ENCODE measurements at places on chromosomes 2 and 18.
A peak's percentile ranks its signal among the peaks of the same experiment; 100 is the strongest.

- no peak for DNase-seq
Observed at GRCh38 chr2:42239811-42240210, 70.7 kb downstream of the EML4 start.

- DNase-seq, result peak; percentile 59
Observed at GRCh38 chr2:159094173-159094737, 125.8 kb downstream of the TANC1 start.

DNA sequence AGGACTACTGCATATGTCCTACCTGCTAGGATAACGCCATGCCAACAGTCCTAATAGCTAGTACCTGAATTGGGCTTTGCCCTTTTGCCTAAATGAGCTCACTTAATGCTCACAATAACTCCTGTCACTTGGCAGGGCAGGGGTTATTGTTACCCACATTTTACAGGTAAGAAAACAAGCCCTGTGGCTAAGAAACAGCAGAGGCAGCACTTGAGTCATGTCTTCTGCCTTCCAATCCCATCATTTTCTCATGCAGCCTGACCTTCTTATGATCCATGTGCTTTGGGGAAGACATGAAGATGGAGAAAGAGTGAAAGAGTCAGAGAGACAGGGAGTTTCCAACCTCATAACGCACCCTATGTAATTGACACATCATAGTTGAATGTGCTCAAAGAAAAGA lies 33.6 kb upstream of the LPIN1 start:
- no peak for DNase-seq

DNA sequence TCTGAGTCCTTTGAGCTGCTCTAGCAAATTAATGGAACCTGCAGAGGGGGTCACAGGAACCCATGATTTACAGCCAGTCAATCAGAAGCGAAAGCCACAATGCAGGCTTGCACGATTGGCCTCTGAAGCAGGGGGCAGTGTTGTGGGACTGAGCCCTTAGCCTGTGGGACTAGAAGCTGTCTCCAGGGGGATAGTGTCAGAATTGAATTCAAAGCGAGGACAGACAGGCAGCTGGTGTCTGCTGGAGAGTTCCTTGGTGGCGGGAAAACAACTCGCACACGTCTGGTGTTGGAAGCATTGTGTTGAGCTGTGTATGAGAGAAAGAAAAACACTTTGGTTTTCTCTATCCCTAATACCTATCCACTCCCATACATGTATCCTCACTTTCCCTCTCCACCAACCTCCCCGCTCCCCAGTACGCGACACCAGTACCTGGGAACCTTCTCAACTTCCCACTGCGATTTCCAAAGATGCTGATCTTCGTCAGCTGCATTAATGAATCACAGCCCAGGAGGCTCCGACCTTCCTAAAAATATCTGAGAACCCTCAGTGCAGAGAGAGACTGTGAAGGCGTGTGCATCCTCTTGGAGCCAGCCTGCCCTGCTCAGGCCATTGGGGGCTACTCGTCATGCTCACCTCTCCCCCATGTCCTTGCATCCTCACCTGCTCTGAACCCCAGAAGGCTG lies 88.2 kb downstream of the HS1BP3 start:
- DNase-seq, result no peak

DNA sequence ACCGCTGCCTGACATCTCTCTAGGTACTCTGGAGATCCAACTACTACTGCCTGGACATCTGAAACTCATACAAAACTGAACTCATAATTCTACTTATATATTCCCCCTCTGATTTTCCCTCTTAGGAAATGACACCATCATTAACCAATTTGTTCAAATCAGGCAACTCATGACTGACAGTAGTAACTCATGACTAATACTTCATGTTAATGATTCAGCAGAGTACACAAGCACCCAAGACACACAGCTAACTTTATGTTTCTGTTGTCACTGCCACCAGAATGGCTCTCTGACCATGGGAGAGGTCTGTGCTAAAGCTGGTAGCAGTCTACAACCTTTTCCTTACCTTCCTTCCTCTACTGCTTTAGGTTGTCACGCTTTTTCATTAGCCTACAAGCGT lies 91.1 kb downstream of the ITSN2 start:
- DNase-seq, result no peak

- no peak for DNase-seq
Observed at GRCh38 chr2:41937921-41938708, 109.7 kb upstream of the PKDCC start.
